SJSA1 (cell line): ENCODE measurements at places on chromosomes 16 and 17.
A peak's percentile ranks its signal among the peaks of the same experiment; 100 is the strongest.

- H3K4me3 ChIP-seq = no peak overlapping the region
- H3K4me1 ChIP-seq = peaks cover 31% of the 10 kb centered on the region
- H3K27ac ChIP-seq = no peak overlapping the region
- no peak for DNase-seq
- H3K36me3 ChIP-seq = no peaks in the 10 kb centered on the region
- H3K27me3 ChIP-seq = no peaks in the 10 kb centered on the region
These were observed 144.7 kb upstream of the TBX2 start for GRCh38 chr17:61254904-61255303.

DNA sequence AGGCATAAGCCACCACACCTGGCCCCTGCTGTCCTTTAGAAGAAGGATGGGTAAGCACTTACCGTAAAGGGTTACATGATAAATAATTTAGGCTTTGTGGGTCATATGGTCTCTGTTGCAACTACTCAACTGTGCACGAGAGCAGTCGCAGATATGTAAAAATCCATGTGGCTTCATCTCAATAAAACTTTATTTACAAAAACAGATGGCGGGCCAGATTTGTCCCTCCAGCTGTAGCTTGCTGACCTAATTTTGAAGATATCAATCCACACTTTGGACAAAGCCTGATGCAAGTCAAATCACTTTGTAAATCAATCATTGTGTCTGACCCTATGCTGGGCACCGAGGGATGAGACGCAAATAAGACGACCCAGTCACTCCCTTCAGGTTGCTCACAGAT, 12.1 kb downstream of the TEKT5 start:
- peaks cover 13% of the 10 kb centered on the region for H3K27me3 ChIP-seq
- no peaks in the 10 kb centered on the region for H3K4me1 ChIP-seq
- DNase-seq = no peak
- H3K27ac ChIP-seq = no peak overlapping the region
- H3K36me3 ChIP-seq = no peaks in the 10 kb centered on the region
- no peak overlapping the region for H3K4me3 ChIP-seq

GRCh38 chr16:75340741-75341491, 89.5 kb upstream of the BCAR1 start:
- no peak for DNase-seq
- H3K27me3 ChIP-seq = no peaks in the 10 kb centered on the region
- no peak overlapping the region for H3K4me3 ChIP-seq
- H3K36me3 ChIP-seq = peaks cover 5% of the 10 kb centered on the region; the same call in 1 of the 2 replicates
- no peak overlapping the region for H3K27ac ChIP-seq

DNA sequence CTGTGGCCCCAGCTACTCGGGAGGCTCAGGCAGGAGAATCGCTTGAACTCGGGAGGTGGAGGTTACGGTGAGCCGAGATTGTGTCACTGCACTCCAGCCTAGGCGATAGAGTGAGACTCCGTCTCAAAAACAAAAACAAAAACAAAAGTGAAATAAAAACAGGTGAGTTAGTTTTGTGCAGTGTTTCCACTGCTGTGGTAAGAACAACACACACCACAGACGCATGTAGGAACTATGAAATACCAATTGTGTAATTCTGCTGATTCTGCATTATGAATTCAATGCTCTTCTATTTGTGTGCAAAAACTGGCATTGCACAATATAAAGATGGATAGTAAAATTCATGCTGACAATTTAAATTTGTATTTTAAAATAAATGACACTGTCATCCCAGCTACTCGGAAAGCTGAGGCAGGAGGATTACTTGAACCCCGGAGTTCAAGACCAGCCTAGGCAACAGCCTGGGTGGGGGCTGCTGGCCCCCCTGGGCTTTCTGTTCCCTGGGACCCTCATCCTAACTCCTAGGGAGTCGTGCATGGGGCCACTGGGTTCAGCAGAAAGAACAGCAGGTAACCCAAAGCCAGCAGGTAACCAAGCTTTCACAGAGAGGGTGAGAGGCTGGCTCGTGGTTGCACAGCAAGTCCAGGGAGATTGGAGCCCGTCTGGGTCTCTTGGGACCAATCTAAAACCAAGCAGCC, 10.6 kb upstream of the RHBDF2 start:
- no peaks in the 10 kb centered on the region for H3K36me3 ChIP-seq
- no peak overlapping the region for H3K4me3 ChIP-seq
- no peak for DNase-seq
- H3K4me1 ChIP-seq = peaks cover 23% of the 10 kb centered on the region

DNA sequence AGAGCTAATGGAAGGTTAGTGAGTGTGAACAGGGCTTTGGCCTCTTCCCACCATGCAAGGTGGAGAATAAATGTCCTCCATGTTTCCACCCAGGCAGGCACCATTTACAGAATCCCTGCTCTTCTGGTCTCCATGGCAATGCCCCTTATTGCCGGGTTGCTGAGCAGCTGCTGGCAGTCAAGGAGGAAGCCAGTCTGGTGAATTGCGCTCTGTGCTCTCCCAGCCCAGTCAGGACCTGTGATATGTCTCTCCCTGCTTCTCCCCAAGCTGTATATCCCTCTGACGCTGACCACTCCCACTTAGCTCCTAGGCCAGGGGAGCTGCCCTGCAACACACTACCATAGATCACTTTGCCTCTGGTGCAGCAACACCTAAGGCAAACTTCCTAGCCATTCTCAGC, 402.1 kb upstream of the ERCC4 start:
- no peaks in the 10 kb centered on the region for H3K4me1 ChIP-seq
- H3K27me3 ChIP-seq = no peaks in the 10 kb centered on the region

DNA sequence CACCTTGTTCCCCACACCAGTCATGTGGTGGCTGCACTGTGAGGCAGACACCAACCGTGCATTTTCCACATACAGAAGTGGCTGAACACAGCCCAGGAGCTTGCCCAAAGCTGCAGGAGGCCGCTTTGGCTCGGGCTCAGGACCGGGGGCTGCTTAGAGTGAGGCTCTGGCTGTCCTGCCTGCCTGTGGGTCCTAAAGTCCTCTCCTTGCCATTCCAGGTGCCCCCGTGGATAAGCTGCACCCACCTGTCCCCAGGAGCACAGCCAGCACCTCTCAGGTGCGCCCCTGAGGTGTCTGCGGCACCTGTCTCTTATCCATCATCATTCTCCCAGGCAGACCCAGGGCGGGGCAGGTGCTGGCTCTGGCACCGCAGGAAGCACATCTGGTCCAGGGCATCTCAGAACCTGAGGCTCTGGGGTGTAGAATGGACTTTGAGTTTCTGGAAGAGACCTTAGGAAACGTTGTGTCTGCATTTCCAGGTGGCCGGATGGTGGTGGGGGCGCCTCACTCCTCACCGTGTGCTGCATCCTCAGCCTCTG, 180.5 kb upstream of the ZNF469 start:
- H3K27me3 ChIP-seq = no peaks in the 10 kb centered on the region
- peak; percentile 35 for DNase-seq
- H3K27ac ChIP-seq = no peak overlapping the region

DNA sequence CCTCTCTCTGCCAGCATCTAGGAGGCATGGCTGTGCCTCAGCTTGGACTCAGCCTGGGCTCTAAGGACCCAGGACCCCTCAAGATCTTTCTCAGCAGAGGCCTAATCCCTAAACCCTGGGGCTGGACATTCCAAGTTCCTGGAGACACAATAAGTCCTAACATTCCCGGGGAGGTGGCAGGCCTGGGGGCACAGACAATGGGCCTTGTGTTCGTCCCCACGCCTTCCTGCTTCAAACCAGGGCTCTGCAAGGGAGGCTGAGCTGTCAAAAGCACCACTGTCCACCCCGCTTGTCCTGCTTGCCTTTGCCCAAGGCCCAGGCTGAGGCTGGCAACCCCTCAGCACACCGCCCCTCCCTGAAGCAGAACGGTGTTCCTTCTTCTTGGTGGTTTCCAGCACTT, 13.7 kb downstream of the SDK2 start:
- no peak overlapping the region for H3K4me3 ChIP-seq
- no peaks in the 10 kb centered on the region for H3K36me3 ChIP-seq
- no peak for DNase-seq
- peaks cover 57% of the 10 kb centered on the region for H3K27me3 ChIP-seq
- H3K4me1 ChIP-seq = no peaks in the 10 kb centered on the region

- peaks cover 58% of the 10 kb centered on the region for H3K4me1 ChIP-seq
- no peak overlapping the region for H3K27ac ChIP-seq
- no peaks in the 10 kb centered on the region for H3K36me3 ChIP-seq
- no peak overlapping the region for H3K4me3 ChIP-seq
- no peak for DNase-seq
- no peaks in the 10 kb centered on the region for H3K27me3 ChIP-seq
These were observed 206.3 kb upstream of the FOXF1 start for GRCh38 chr16:86303787-86304678.

- no peak overlapping the region for H3K27ac ChIP-seq
- H3K4me1 ChIP-seq = peaks cover 9% of the 10 kb centered on the region; the same call in 1 of the 2 replicates
- no peak for DNase-seq
- H3K4me3 ChIP-seq = no peak overlapping the region
- H3K27me3 ChIP-seq = no peaks in the 10 kb centered on the region
These were observed 62.4 kb downstream of the CDH11 start for GRCh38 chr16:65059406-65059980.

- H3K4me3 ChIP-seq = no peak overlapping the region
- no peak for DNase-seq
- no peaks in the 10 kb centered on the region for H3K27me3 ChIP-seq
- peaks cover 100% of the 10 kb centered on the region for H3K36me3 ChIP-seq
- peaks cover 10% of the 10 kb centered on the region for H3K4me1 ChIP-seq
- H3K27ac ChIP-seq = no peak overlapping the region
These were observed 7.9 kb downstream of the FUS start for GRCh38 chr16:31187808-31188189.

GRCh38 chr17:10130263-10130662, 68.1 kb downstream of the GAS7 start:
- H3K27ac ChIP-seq = no peak overlapping the region
- no peak for DNase-seq
- no peaks in the 10 kb centered on the region for H3K36me3 ChIP-seq
- no peaks in the 10 kb centered on the region for H3K27me3 ChIP-seq

DNA sequence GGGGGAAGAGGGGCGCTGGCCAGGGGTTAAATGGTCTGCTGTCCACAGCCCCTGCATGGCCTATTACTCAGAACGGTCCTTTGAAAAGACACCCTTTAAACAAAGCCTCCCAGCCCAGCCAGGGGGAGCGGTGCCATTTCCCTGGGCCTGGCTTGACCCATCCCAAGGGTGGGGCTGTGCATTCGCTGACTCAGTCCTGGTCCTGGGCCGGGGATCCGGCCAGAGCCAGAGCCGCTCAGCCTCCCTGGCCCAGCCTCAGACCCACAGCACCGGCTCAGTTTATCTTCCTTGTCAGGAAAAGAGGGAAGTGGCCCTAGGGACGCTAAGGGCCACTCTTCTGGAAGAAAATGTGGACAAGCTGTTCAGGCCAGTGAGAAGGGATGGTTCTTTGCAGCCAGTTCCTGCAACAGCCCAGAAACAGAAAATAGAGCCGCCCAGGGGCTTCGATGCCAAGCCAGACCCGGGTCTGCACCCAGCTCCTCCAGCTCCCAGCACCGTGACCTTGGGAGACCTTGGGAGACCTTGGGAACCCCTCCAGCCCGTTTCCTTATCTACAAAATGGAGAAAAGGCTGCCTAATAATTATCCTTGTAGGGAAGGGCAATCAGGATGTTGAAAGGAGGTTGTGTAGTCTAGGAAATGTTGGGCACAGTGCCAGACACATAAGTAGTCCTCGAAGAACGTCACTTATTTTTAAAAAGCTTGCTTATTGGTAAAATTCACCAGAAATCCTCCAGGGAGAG, 82.5 kb downstream of the ZDHHC7 start:
- no peaks in the 10 kb centered on the region for H3K27me3 ChIP-seq
- H3K4me1 ChIP-seq = no peaks in the 10 kb centered on the region
- H3K27ac ChIP-seq = no peak overlapping the region
- no peak overlapping the region for H3K4me3 ChIP-seq

GRCh38 chr17:49557312-49558024, 18.2 kb upstream of the NXPH3 start:
- H3K4me1 ChIP-seq = peaks cover 6% of the 10 kb centered on the region
- H3K4me3 ChIP-seq = no peak overlapping the region
- DNase-seq = peak; percentile 65
- H3K27me3 ChIP-seq = no peaks in the 10 kb centered on the region; the same call in 1 of the 2 replicates
- H3K36me3 ChIP-seq = no peaks in the 10 kb centered on the region
- H3K27ac ChIP-seq = no peak overlapping the region

DNA sequence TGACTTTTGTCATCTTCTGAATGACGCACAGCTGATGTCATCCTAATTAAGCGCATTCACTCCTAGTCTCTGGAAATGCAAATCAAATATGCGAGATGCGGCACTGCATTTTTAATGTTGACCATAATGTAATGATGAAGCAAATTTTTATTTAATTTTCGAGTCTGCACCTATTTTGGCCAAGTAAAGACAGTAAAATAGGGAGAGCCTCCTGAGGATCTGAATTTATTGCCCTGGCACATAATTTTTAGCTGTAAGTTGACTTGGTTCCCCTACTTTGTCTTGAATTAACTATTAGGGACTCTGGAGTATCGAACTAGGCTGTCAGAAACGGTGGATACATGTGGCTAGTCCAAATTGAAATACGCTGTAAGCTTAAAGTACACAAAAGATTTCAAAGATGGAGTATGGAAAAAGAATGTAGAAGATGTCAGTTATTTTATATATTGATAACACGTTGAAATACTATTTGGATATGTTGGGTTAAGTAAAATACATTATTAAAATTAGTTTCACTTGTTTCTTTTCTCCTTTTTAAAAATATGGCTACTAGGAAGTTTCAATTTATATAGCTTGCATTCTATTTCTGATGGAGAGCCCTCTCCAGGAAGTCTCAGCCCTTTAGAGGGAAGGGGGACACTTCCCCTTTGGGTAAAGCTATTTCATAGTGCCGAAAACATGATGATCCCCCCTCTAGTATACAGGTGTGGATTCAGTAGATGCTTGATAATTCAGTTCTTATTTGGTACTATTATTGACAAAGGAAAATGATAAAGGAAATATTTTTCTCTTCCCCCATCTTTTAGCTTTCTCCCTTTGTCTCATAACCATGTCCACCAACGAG, 991 bp downstream of the KPNA2 start:
- H3K4me3 ChIP-seq = peak overlapping the region; percentile 88
- DNase-seq = no peak
- H3K27ac ChIP-seq = peak overlapping the region; percentile 95
- peaks cover 60% of the 10 kb centered on the region for H3K36me3 ChIP-seq

DNA sequence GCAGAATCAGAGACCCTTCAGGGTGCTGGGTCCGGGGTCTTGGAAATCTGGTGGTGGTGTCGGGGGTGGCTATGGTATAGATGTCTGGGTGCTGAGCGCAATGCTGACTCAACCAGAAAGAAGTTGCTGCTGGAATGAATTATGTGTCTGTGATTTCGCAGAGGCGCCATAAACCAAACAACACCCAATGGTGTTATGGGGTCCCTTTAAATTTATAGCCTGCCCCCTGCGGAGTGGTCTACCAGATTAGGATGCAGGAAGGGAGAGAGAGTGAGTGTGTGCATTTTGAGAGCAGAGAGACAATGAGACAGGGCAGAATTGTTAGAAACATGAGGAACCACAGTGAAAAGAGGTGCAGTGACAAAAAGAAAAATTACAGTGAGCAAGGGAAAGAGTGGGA, 100.7 kb upstream of the CDH11 start:
- H3K4me1 ChIP-seq = no peaks in the 10 kb centered on the region
- H3K36me3 ChIP-seq = no peaks in the 10 kb centered on the region
- H3K27me3 ChIP-seq = no peaks in the 10 kb centered on the region
- no peak for DNase-seq

- H3K27ac ChIP-seq = 0 out of 2 replicates have a peak overlapping the region, but pooled peaks have one; percentile 10
- no peak for DNase-seq
- peaks cover 4% of the 10 kb centered on the region; the same call in 1 of the 2 replicates for H3K36me3 ChIP-seq
- peak overlapping the region; percentile 62 for H3K4me3 ChIP-seq
- no peaks in the 10 kb centered on the region for H3K27me3 ChIP-seq
These were observed 593 bp downstream of the SLC38A7 start for GRCh38 chr16:58684001-58684353.

GRCh38 chr17:21190078-21190477, 23.9 kb downstream of the TMEM11 start:
- no peaks in the 10 kb centered on the region for H3K4me1 ChIP-seq
- H3K36me3 ChIP-seq = peaks cover 11% of the 10 kb centered on the region; the same call in 1 of the 2 replicates
- H3K4me3 ChIP-seq = no peak overlapping the region
